ENCODE measurements at places on chromosomes 13 and 19.

DNA sequence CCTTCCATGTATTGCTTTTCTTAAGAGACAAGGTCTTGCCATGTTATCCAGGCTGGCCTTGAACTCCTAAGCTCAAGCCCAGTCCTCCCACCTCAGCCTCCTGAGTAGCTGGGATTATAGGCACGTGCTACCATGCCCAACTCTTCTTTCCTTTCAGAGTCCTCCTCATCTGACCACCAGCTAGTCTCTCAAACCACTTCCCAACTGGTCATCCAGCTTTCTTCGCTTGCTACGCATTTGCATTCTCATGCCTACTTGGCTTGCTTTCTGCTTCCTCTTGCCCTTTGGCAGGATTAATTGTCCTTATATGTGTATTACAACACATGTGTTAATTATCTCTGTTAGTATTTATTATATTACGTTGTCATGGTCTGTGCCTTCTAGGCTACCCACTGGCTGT lies 6.3 kb downstream of the GPR18 start:
- DNase-seq = no peak

- no peak for DNase-seq
Measured at GRCh38 chr13:28477709-28477973, 17.3 kb downstream of the FLT1 start.

- no peak for DNase-seq
Measured at GRCh38 chr19:57816652-57817051, 1.9 kb upstream of the ZNF552 start.

GRCh38 chr19:57192077-57192420 lies 749 bp downstream of the ZNF264 start:
- no peak for DNase-seq

- peak; percentile 51 for DNase-seq
Measured at GRCh38 chr13:44259045-44260027, 114.3 kb upstream of the SERP2 start.

DNA sequence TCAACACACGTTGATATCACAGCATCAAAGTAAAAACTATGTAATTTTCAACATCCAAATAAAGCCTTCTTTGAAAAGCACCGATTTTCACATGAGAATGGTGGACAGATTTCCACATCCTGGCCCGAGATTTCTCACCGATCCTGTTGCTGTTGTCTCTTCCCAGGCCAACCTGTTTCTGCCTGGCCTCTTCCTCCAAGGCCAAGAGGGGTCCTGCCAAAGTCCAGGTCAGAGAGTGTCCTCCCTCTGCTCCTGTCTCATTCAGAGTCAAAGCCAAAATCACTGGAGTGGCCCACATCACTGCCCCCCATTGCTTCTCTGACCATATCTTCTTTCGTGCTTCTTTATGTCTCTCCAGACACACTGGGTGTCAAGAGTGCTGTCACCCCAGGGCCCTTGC lies 49.5 kb downstream of the CHST8 start:
- DNase-seq = no peak
